CD14-positive monocyte (primary cell): ENCODE measurements at places on chromosomes 16 and 17. TPM values are rescaled to one million over a fixed set of nuclear protein-coding genes. Genes with fewer than 3 reads are reported as not detected.
A peak's percentile ranks its signal among the peaks of the same experiment; 100 is the strongest.

Gene SAT2
- polyA plus RNA-seq, result 117 and 155 TPM in 2 replicates

Gene PCTP
- 35.4 TPM for polyA plus RNA-seq

Gene IRX3
- polyA plus RNA-seq, result not detected in 2 replicates

Gene UTS2R
- not detected for polyA plus RNA-seq

Gene PER1
- 9.6 TPM for polyA plus RNA-seq

Gene MMD
- 4.3 and 7.0 TPM in 2 replicates for polyA plus RNA-seq

- DNase-seq, result no peak
Observed at GRCh38 chr17:42394838-42395237, 6.6 kb upstream of the STAT3 start.

- no peak for DNase-seq
Observed at GRCh38 chr16:89300311-89300975, 82.9 kb downstream of the ZNF778 start.

DNA sequence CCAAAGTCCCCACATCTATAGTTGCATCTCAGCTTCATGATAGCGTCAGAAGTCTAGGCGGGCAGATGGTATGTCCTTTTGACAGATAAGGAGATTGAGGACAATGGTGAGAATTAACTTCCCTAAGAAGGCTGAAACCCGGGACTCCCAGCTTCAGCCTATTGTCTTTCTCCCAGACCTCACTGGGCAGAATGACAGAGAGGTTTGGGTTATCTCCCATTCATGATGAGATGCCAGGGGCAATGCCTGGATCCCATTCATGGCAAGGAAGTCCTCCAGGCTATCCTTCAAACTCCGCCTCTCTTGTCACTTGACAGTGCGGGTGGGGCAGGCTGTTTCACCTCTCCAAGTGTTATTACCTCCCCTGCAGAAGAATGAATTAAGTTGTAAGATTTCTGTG, 100.3 kb downstream of the IRX5 start:
- no peak for DNase-seq

GRCh38 chr17:32772453-32773025, 104.4 kb downstream of the MYO1D start:
- no peak for DNase-seq

DNA sequence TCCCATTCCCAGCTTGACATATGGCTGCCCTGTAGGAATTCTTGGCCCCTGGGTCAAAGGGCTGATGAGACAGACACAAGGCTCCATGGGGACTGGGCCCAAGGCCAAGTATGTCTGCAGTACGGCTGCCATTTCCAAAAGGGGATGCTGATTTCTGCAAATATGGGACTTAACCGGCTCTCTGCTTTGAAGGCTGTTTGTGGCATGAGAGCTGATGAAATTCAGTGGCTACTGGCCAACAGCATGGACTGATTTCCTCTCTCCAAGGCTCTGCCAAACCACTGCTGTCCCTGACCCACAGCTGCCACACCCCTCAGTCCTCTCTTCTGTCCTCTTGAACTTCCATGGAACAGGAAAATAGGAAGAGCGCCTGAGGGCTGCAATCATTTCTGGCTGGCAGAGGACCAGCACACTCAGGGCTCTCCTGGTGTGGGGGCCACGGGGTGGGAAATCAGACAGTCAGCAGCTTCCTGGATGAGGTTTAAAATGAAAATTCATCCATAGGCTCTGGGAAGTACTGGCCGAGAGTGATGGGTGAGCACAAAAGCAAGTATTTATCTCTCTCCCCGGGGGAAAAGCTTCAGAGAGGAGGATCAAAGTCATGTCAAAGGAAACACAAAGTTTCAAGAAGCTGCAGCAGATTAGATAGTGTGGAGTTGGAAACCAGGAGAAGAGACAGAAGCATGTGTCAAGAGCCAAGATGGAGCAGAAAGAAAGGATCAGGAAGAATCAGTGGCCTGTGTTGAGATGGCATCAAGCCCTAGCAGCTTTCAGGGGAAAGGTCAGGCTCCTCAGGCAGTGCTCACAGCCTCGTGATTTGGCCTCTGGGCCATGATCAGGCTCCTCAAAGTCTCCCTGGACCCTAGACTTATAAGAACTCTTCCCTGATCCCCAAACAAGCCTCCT, 64.1 kb upstream of the SREBF1 start:
- DNase-seq, result peak; percentile 34

- DNase-seq, result no peak
Observed at GRCh38 chr17:80523956-80524712, 20.5 kb upstream of the RPTOR start.

GRCh38 chr16:23855010-23855409, 19.2 kb downstream of the PRKCB start:
- peak; percentile 69 for DNase-seq
